CD4-positive, alpha-beta T cell treated with Interleukin-15 for 1 hour (primary cell): ENCODE measurements at places on chromosomes 5 and 9.

DNA sequence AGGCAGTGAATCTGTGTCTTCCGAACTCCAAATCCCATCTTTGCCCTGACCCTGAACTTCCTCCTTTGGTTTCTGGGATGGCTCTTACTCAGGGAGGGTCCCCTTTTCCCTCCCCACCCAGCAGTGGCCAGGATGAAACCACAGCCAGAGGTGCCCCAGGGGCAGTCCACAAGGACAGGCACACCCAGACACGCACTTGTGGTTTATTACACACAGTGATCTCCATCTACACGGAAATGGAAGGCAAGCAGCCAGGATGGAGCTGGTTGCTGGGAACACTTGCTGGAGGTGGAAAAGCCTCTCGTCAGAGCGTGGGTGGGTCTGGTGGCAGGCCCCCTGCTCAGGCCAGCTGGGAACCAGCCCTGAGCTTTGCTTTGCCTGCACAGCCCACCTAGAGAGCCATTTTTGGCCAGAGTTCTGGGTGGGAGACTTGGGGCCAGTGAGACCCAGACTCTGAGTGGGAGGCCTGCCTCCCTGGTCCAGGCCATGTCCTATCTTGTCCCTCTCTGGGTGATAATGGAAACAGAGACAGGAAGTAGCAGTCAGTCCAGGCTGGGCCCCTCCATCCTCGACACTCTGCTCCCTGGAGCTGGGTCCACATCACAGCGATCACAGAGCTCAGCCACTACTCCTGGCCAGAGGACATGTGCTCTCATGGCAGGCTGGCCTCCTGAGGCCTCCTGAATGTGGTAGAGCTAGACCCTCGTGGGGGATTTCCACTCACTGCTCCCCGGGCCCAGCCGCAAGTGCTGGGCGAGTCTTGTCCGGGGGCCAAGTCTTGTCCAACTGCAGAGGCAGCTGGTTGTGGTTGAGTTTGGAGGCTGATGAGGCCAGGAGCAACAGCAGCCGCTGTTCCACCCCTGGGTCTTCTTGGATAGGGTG is 5.1 kb upstream of the PHYKPL start:
- no peak for DNase-seq

DNA sequence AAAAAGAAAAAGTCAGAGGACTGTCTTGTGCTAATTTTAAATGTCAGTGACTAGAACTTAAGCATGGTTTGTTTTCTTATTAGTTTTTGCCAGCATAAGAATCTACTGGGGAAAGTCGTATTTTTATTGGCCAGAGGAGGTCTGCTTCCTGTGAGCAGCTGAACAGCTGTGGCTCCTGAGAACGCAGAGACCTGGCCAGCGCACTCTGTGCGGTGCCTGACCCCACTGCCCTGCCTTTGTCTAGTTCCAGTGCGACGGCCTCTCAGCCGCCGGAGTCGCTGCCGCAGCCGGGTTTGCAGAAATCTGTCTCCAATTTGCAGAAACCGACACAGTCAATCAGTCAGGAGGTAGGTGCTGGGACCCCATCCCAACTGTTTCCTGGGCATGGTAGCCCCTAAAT is 42.5 kb downstream of the PRRC2B start:
- DNase-seq, result no peak

DNA sequence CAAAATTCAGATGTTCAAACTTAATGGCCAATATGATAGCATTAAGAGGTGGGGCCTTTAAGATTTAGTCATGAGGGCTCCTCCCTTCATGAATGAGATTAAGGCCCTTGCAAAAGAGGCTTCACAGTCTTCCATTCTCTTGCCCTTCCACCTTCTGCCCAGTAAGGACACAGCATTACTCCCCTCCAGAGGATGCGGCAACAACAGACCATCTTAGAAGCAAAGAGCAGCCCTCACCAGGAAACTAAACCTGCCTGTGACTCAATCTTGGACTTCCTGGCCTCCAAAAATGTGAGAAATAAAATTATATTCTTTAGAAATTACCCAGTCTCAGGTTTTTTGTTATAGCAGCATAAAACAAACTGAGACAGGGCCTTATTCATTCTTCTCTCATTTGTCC is 8.2 kb downstream of the AP3B1 start:
- DNase-seq, result no peak

DNA sequence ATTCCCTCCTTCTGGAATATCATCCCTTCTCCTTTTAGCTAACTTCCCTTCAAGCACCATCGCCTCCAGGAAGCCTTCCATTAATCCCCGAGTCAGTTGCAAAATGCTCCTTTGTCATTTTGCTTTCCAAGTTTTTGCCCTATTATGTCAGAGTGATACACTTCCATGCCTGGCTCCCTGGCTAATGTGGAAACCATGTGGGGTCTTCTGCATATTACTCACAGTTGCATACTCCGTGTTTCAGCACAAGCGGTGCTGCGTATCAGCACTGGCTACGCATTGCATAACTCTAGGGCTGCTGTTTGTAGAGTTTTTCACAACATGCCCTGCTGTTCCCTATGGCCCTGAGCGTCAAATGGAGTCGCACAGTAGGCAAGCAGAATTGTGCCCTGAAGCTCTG is 1.9 kb downstream of the TEX53 start:
- DNase-seq, result no peak

- DNase-seq, result no peak
These were observed 234.6 kb downstream of the CACNA1B start for GRCh38 chr9:138112090-138112748.

DNA sequence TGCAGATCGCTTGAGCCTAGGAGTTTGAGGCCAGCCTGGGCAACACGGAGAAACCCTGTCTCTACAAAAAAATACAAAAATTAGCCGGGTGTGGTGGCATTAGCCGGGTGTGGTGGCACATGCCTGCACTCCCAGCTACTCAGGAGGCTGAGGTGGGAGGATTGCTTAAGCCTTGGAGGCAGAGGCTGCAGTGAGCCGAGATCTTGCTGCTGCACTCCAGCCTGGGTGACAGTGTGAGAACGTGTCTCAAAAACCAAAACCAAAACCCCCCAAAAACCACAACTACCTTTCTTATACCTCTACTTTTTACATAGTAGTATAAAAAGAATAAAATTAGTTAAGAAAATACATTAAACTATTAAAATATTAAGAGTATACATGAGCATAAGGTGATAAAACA is 121.2 kb downstream of the RAPGEF6 start:
- no peak for DNase-seq

GRCh38 chr9:93587651-93588347 is 11.4 kb downstream of the PHF2 start:
- DNase-seq, result no peak

- no peak for DNase-seq
These were observed 28.8 kb downstream of the FRMD3 start for GRCh38 chr9:83509402-83509801.

GRCh38 chr9:100167915-100168654 is 69.0 kb downstream of the INVS start:
- DNase-seq, result no peak

GRCh38 chr9:135809166-135809565 is 98.2 kb downstream of the CAMSAP1 start:
- DNase-seq, result no peak

DNA sequence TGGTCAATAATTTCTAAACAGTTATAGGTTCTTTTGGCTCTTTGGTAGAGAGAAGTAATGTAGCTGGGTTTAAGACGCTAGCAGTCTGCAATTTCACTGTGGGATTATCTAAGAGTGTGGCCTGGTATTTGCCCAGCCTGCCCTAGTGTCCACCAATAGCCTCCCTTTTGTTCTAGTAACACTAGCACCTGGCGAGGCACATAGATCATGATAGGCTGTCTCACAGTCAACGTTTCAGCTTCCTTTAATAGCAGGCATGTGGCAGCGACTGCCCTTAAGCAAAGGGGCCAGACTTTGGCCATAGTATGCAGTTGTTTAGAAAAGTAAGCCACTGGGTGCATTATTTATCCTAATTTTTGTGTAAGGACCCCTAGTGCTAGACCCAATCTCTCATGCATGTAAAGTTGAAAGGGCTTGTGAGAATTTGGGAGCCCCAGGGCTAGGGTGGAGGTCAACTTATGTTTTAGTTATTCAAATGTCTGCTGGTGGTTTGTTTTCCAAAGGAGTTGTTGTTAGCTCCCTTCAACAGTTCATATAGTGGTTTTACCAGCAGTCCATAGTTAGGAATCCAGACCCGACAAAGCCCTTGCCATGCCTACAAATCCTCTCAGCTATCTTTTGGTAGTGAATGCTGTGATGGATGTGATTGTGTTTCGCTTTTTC is 274.3 kb downstream of the HTR1A start:
- DNase-seq, result no peak
